ENCODE measurements at places on chromosomes 16 and 17.

DNA sequence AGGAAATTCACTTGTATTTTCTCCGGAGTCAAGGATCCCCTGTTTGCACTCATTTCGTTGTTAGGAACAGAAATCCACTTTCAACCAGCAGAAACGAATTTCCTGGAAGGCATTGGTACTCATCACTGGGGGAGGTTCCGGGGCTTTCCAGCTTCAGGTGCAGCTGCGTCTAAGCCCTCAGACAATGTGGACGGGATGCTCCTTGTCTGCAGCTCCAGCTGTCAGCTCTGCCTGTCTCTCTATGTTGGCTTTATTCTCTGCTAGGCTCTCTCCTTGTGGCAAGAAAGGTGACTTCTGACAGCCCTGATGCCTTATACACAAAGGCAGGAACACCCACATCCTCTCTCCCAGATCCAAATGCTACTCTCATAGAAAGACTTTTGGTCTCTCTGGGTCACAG lies 183.9 kb upstream of the HSBP1 start:
- DNase-seq, result no peak
- H3K4me3 ChIP-seq, result no peak overlapping the region
- no peak overlapping the region for H3K27ac ChIP-seq
- no peaks in the 10 kb centered on the region for H3K4me1 ChIP-seq
- H3K36me3 ChIP-seq, result no peaks in the 10 kb centered on the region

DNA sequence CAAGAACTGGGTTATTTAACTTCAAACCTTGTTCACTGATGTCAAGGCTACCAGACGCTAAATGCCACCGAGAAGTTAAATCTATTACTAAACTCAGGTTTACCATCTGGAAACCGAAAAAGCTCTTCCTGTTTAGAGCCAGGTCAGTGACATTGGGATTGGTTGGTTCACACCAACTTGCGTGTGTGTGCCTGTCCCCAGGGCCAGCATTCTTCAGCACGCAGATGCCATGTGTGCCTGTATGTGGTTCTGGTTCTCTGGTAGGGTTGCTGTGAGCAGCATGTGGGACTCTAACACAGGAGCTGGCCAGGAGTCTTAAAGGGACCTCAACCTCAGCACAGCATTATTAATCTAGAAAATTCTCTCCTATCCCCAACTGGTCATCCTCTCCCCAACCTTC lies 18.1 kb upstream of the TBX2 start:
- no peak for DNase-seq
- no peaks in the 10 kb centered on the region for H3K4me1 ChIP-seq
- peaks cover 3% of the 10 kb centered on the region for H3K27me3 ChIP-seq
- no peaks in the 10 kb centered on the region for H3K36me3 ChIP-seq
- no peak overlapping the region for H3K4me3 ChIP-seq

DNA sequence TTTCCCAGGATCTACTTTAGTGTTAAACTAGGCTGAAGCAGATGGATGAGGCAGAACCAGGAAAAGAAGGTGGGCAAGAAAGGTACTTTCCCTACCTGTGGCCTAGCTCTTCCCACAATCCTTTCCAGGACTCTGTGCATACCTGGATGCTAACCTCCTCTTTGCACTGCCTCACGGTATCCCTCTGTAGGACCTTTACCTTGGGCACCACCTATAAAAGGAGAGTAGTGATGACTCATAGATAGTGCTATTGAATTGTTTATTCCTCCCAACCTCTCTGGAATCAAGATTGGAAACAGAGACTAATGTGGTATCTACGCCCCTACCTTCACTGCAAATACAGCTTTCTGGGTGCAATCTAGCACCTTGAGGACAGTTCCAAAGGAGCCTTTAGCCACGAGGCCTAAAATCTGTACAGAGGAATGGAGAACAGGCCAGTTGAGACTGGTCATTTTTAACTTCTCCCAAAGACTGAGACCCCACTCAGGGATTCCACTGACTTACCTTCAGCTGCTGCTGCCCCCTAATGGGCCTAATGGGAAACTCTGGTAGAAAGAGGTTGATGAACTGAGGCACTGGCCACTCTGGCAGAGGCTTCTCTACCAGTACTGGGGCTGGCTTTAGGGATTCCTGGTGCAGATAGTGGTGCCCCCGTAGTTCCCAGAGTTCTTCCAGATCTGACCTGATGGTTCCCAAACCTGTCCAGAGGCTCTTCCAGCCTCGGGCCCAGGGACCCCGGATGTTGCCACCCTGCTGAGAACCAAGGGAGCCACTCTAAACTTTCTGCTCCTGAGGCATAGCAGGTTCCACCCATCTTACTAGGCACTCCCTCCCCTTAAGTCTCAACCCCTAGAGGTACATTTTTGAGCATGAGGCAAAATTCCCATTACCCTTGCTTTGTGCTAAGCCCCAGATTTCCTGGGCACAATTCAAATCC lies 781 bp downstream of the RSKR start:
- no peak overlapping the region for H3K4me3 ChIP-seq
- no peaks in the 10 kb centered on the region for H3K27me3 ChIP-seq
- H3K4me1 ChIP-seq, result no peaks in the 10 kb centered on the region
- peak; percentile 47 for DNase-seq

DNA sequence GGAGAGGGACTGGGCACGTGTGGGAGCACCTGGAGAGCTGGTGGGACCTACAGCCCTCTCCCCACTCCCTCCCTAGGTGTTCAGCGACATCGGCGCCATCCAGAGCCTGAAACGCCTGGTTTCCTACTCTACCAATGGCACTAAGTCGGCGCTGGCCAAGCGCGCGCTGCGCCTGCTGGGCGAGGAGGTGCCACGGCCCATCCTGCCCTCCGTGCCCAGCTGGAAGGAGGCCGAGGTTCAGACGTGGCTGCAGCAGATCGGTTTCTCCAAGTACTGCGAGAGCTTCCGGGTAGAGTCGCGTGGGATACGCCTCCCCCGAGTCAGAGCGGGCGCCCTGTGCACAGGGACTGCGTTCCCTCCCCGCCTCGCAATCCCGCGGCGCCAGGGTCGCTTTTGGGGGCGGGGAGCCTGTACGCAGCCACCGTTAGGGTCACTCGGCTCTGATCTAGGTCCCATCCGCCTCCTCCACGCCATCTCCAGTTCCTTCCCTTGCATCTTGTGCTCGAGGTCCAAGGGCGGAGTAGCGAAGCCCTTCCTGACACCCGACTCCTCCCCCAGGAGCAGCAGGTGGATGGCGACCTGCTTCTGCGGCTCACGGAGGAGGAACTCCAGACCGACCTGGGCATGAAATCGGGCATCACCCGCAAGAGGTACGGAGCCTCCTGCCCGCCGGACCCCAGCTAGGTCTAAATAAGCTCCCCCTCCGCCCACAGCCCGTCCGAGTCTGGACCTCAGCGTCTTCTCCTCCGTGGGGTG lies 13.0 kb downstream of the SARM1 start:
- H3K4me1 ChIP-seq, result peaks cover 27% of the 10 kb centered on the region
- peak; percentile 86 for DNase-seq
- peaks cover 29% of the 10 kb centered on the region for H3K27me3 ChIP-seq
- H3K27ac ChIP-seq, result peak overlapping the region; percentile 77

DNA sequence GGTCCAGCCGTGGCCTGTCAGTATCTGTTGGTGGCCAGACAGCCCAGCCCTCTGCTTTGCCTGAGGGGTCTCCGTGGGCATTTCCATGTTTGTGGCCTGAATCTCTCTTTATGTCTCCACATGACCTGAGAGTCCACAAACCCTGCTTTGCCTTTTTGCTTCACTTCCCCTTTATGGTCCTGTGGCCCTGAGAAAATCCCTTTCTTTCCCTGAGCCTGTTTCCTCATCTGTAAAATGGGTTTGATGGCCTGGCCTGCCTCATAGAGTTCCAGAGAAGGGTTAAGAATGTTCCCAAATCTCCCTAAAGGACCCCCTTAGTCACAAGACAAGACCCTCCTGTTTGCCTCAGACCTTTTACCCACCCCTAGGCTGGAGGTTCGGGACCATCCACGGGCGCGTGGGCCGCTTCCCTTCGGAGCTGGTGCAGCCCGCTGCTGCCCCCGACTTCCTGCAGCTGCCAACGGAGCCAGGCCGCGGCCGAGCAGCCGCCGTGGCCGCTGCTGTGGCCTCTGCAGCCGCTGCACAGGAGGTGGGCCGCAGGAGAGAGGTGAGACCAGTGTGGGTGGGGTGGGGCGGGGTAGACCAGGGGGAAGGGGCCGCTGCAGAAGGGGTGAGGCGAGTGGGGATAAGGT lies 26.2 kb upstream of the ALKBH5 start:
- DNase-seq, result no peak
- H3K27me3 ChIP-seq, result peaks cover 56% of the 10 kb centered on the region
- no peak overlapping the region for H3K27ac ChIP-seq

DNA sequence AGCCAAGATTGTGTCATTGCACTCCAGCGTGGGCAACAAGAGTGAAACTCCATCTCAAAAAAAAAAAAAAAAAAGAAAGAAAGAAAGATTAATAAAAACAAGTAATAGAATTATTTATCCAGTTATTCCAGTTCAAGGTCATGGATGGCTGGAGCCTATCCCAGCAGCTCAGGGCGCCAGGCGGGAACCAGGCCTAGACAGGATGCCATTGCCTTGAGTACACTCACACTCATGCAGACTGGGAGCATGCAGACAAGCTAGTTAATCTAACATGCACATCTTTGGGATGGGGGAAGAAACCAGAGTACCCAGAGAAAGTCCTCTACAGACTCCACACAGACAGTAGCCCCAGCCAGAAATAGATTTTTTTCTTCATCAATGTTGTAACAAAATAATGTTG lies 17.9 kb downstream of the PDP2 start:
- H3K4me1 ChIP-seq, result peaks cover 7% of the 10 kb centered on the region
- H3K4me3 ChIP-seq, result no peak overlapping the region
- no peak for DNase-seq
